ENCODE measurements at places on chromosomes 3 and 15.

DNA sequence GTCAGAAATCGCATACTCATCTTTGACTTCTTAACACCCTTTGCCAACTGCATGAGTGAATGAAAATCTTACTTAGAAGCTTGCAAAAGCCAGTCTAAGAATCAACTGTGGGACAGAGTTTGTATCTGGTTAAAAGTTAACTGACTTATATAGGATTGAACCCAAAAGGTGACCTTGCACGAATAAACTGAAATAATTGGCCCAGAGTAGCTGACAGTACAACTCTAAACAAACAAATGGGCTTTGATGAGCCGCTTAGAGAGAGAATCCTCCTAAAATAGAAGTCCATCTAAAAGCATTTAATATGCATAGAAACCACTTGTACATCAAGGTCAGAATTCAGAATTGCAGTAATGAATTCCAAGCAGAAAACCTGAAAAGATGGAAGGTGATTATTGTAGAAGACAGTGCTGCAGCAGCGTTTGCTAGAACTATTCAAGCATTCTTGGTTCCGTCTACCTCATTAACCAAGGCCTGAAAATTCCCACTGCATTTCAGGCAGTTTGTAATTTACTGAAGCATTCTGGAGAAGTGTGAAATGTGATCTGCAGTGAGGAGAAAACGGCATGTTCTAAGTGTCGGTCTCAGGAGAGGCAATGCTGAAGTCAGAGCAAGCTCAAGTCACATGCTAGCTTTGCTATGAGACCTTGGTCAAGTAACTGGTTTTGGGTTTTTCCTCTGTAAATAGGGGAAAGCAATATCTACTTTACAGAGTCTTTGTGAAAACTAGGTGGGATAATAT lies 103.7 kb downstream of the CADPS start:
- DNase-seq = no peak

DNA sequence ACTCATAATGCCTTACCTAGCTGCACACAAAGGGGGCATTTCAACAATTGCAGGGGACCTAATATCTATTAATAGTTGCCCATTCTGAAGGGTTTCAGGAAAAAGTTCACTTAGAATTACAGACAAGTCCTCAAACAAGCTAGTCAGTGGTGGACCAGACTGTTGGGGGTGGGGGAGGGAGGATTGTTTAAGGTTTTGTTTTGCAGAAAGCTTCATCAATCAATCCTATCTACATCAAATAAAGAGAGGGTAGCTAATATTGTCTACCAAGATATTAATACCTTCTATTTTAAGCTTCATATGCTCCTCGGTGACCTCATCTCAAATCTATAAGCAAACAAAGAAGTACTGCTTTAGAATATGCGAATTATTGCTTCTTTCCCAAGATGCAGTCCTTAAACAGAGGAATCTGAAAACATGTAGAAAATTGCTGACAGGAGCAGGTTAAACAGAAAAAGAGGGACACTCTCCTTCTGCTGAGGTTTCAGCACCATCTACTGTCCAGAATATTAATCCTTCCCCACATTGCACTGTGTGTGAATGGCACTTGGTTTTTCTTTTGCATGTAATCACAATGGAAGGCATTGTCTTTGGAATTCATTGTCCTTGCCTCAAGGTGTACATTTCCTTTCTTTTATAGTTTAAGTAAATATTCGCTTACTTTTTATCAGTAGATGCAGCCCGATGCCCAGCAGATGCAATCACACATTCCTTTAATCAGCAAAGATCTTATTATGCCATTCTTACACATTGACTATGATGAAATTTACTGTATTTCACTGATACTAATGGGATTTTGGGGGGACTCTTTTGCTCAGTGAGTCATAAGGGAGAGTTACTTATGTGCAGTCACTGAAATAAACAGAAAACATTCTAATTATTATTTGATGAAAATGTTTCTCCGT lies 94.7 kb downstream of the IL5RA start:
- DNase-seq = no peak

DNA sequence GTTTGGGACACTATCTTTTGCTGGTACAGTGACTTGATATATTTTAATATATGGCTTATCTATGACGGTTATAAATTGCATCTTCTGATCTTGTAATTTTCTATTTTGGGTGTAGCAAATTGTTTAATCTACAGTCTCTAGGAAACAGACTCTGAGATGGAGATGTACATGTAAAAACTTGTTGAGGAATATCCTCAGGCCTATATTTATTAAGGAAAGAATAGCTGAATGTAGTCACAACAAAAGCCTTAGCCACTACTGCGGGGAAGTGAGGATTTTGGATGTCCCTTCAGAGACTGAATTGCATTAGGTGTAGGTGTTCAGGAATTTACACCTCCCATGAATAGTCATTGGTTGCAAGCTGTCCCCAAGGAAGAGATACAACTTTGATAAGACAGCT lies 13.8 kb upstream of the OR5K3 start:
- DNase-seq = no peak

GRCh38 chr15:62858343-62858742 lies 184.2 kb upstream of the TPM1 start:
- DNase-seq = no peak

Data from activated T-cell treated with anti-CD3 and anti-CD28 coated beads, Interleukin-2, amount 50 U/mL, for 72 hours (primary cell).